ENCODE measurements at places on chromosomes 3 and 15.

GRCh38 chr15:36753173-36753572 lies 173.7 kb downstream of the CDIN1 start:
- no peak for DNase-seq

GRCh38 chr3:189325454-189325853 lies 153.7 kb downstream of the TPRG1 start:
- no peak for DNase-seq

DNA sequence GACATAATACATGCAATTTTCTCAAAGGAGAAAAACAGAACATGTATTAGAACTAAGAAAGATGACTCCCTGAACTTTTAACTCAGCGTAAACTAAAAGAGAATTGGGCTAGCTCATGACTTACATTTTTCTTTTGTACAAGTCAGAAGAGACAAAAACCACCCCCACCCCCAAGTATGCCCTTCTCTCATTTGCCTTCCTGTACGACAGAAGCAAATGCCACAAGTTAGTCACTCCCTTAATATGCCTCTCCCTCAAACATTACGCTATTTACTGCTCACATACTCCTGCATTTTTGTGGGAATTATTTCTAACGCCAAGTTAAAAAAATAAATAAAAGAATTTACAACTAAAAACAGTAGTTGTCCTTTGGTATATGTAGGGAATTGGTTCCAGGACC lies 22.0 kb downstream of the CPEB1 start:
- no peak for DNase-seq

DNA sequence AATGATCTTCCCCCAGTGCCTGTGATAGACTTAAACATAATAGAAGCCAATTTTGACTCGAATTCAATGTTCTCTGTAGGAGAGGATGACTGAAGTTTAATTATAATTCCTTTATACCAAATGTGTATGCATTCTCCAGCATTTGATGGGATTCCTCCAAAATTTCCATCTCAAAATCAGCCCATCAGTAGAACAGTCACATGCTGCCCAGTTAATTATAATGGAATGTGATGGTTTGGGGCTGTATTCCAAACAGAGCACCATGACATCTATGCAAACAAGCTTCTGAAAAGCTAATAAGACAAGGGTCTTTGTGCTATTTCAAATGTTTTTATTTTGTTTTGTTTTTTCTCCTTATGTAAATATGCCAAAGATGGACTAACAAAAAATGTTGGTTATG lies 127.7 kb upstream of the SPATA16 start:
- no peak for DNase-seq

- no peak for DNase-seq
These were observed 375.2 kb upstream of the EPHA3 start for GRCh38 chr3:88732186-88732585.

DNA sequence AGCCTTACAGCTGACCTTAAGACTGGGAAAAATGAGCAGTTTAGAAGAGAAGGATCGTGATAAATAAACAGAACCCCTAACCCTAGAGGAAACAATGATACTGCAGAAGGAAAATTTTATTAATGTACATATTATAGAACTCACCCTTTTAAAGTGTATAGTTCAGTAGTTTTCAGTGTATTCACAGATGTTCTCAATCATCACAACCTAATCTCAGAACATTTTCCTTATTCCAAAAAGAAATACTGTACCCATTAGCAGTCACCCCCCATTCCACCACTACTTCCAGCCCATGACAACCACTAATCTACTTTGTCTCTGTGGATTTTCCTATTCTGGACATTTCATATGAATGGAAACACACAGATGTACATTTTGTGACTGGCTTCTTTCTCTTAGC lies 90.2 kb upstream of the AGTR1 start:
- DNase-seq: no peak

DNA sequence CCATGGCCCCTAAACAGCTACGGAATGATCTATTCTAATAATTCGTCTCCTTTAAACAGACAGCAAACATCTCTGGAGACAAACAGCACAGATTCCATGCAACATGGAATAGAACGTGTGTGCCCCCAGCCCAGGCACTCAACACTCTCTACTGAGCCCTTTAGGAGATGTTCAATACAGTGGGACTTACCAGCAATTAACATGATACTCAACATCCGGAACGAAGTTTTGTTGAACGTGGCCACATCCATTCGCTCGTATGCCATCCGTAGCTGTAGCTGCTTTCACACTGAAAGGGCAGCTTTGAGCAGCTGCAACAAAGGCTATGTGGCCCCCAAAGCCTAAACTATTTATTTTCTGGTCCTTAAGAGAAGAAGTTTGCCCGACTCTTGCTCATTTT lies 3.5 kb downstream of the ADAMTS17 start:
- no peak for DNase-seq

DNA sequence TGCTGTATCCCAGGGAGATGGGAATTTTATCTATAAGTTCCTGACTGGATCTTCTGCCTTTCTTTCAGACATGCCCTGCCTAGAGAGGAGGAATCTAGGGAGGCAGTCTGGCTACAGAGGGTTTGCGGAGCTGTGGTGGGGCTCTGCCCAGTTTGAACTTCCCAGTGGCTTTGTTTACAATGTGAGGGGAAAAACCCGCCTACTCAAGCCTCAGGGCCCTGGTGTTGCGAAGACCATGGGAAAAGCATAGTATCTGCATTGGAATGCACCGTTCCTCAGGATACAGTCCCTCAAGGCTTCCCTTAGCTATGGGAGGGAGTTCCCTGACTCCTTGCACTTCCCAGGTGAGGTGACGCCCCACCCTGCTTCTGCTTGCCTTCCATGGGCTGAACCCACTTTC lies 168.7 kb downstream of the TMEM108 start:
- no peak for DNase-seq

DNA sequence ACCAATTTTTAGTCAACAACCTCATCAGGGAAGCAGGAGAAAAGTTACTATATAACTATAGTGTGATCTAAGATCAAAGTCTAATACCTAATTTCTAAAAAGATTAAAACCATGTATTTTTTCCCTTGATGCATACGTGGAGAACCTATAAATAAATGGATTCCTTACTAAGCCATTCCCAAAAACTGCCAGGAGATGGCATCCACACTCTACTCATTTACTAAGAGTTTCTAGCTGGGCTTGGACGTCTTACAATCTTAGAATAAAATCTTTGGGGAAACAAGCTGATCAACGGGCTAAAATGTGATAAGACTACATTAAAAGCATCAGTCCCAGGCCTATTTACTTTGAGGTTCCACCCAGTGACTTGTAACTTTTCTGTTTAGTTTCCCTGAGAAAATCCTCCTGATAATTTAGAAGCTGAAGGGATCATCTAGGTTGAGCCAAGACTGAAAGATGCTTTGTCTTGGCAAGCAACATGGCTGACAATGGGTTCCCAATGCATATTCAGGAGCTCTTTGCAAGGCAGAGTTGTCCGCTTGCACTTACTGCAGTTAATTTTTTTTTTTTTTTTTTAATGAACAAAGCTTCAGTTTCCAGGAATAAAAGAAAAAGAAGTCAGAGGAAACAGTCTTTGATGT lies 85.5 kb upstream of the FGF12 start:
- DNase-seq: no peak

DNA sequence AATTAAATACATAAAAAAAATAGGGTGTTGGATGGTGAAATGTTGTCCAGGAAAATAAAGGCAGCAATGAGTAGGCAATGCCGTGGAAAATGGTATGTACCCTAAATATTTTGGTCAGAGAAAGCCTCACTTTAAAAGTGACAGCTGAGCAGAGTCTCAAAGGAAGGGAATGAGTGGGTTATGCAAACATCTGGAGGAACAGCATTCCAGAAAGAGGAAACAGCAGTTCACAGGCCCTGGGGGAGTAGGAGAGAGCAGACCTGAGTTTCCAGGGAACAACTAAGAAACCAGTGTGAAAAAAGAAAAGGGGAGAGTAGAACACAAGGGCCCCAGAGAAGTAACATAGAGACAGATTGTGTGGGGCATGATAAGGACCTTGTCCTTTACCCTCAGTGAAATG lies 230.0 kb upstream of the CNTN3 start:
- DNase-seq: no peak

DNA sequence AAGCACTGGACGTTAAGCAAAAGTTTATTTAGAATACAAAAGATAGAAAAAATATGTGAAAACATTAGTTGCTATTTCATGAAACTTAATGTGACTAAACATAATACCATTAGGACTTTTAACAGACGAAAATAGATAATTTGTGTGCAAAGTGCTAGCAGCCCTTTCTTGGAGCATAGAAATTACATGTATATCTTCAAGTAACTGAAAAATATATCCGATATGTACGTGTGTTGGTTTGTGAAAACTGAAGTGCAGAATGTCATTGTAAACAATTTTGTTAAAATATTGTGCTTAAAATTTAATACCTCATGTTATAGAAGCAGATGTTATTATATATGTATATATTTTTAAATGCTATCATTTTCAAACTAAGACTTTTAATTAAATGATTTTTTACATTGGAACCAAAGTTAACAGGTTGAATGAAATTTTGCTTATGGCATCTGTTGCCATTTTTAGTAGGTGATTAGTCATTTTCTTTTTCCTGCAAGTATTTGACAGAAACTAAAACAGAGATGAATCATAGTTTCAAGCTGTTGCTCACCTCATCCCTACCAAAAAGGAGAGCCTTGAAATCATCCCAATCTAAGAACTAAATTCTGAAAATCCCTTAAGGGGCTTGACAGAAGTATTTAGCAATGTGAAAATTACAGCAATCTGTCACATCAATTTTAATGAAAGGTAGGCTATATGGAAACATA lies 334.8 kb downstream of the NAALADL2 start:
- DNase-seq: no peak

DNA sequence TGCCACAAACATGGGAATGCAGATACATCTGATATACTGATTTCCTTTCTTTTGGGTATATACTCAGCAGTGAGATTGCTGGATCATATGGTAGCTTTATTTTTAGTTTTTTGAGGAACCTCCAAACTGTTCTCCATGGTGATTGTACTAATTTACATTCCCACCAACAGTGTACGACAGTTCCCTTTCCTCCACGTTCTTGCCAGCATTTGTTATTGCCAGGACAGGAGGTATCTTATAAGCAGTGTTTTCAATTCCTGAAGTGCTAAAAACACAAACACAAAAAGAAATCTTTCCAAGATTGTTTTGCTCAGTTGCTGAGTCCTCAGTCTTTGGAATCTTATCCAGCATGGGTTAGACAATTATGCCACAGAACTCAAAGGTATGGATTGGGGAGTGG lies 13.5 kb downstream of the GTF2E1 start:
- no peak for DNase-seq

- no peak for DNase-seq
These were observed 225.8 kb upstream of the ALCAM start for GRCh38 chr3:105140899-105141367.

GRCh38 chr3:100041328-100041749 lies 73.0 kb downstream of the FILIP1L start:
- DNase-seq: no peak

- DNase-seq: no peak
These were observed 72.9 kb downstream of the RPN1 start for GRCh38 chr3:128577711-128578110.

GRCh38 chr3:163043074-163043473 lies 1546.5 kb downstream of the OTOL1 start:
- no peak for DNase-seq

GRCh38 chr15:43135351-43135750 lies 2.0 kb downstream of the TMEM62 start:
- no peak for DNase-seq

GRCh38 chr3:13600950-13601691 lies 52.2 kb downstream of the FBLN2 start:
- no peak for DNase-seq

- DNase-seq: no peak
These were observed 782 bp upstream of the BCL6 start for GRCh38 chr3:187746059-187746441.

DNA sequence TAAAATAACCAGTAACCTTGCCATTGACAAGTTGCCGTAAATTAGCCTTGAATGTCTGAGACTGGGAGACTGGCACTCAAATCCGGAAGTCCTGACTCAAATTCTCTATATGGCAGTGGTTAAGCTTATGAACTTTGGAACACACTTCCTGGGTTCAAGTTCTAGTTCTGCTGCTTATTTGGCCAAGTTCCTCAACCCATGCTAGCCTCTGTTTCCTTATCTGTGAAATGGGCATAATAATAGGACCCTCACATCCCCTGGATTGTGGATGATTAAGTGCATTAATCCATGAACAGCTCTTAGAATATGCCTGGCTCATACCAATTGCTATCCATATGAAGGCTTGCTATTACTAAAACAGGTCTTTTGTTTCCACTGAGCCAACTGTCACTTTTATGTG lies 311.5 kb downstream of the EDEM1 start:
- DNase-seq: no peak

DNA sequence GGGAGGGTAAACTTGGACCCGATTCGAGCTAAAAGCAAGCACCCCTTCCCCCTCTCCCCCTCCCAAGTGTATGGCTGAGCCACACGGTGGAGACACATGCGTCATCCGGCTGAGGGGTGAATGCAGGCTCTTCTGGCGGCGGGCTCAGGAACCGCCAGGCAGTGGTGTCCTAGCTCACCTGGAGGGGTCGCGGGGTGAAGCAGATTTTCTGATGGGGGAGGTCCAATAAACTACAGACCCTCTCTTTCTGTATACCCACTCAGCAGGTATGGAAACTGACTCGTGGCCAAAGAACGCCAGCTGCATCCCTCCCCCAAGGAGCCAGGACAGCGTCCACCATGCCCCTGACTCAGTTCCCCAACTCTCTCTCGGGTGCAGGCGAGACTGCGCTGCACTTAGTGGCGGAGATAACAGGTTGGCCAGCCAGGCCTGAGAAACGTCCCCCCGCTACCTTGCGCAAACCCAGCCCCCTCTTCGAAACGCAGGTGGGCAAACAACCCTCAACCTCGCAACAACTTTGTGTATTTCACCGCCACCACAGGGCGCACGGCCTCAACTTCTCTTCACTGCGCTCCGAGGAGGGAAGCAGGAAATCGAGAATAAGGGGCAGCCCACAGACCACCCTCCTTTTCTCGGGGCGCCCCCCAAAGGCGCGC lies 1.3 kb downstream of the MAGI1 start:
- no peak for DNase-seq

GRCh38 chr3:107216711-107217110 lies 160.5 kb upstream of the CCDC54 start:
- no peak for DNase-seq

- DNase-seq: no peak
These were observed 54.4 kb upstream of the STRIT1 start for GRCh38 chr3:155347901-155348300.

DNA sequence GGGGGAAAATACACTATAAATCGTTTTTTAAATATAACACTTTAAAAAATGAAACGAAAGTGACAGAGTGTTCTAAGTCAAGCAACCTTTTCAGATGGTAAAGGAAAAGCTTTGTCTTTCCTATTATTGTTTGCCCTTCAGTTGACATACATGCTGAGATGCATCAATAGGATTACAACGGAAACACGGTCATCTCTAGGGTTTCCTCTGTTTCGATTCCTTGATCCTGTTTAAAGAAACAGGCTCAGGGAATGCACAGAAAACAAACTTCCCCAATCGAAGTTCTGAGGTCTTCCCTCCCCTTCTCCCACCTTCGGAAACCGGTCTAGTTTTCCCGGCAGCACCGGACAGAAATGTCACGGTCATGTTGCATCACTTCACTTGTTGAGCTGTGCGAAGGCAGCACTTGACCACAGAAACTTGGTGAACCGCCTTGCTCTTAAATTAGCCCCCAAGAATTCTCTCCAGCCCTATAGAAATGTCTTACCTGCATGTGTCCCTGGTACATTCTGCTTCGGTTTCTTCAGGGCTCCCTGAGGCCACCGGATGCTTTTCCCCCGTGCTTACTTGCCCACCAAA lies 556 bp downstream of the PEX5L start:
- DNase-seq: no peak
